SK-N-MC (cell line): ENCODE measurements at places on chromosomes 5 and 9.

- no peak for DNase-seq
Measured at GRCh38 chr9:101592788-101593187, 2.0 kb downstream of the PPP3R2 start.

GRCh38 chr5:157509587-157509986 lies 49.6 kb downstream of the NIPAL4 start:
- no peak for DNase-seq

DNA sequence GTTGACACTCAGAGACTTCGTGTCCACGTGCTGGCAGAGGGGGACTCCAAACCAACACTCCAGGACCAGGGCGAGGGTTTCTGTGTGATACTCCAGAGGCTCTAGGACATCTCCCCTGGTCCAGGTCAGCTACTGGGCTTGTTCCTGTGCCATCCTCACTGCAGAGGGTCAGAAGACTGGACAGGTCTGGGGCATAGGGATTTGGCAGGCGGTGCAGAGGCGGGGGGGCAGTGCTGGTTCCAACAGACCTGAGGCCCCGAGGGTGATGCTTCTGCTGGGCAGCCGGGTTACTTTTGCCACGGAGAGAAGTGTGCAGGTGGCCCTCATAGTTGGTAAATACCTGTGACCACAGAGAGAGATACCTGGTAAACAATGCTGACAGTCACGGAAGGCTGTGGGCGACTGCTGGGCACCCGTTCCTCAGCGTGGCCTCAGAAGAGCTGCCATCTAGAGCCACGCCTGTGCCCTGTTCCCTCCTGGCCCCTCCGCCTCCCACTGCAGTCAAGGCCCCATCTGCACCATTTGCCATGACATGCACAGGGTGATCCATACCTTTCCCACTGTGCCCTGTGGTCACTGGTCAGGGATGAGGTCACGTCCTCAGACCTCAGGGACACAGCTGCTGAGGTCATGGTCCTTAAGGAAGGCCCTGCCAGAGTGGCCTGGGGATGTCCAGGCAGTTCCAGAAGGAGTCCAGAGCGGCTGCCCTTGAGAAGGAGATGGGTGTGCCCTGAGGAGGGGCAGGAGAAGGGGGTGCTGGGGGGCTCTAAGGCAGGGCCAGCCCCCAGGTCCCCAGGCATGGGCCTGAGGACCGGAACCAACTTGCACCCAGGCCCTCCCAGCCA lies 30.0 kb downstream of the TRIP13 start:
- DNase-seq, result no peak

DNA sequence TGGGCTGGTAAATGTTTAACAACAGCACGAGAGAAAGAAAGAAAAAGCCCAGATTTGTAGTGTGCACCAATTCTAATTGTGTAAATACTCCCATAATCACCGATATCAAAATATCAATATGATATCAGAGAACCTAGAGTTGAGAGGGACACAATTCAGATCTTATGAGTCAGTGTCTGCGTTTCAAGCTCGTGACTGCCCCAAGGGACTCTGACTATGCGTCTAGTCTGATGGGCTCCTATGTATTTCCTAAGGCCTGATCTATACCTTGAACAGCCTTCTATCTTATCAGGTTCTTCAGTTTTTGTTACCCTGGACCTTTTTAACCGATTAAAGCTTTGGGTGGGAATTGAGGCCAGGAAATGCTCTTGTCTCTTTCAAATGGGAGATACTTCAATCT lies 243.0 kb upstream of the SLC24A2 start:
- no peak for DNase-seq

DNA sequence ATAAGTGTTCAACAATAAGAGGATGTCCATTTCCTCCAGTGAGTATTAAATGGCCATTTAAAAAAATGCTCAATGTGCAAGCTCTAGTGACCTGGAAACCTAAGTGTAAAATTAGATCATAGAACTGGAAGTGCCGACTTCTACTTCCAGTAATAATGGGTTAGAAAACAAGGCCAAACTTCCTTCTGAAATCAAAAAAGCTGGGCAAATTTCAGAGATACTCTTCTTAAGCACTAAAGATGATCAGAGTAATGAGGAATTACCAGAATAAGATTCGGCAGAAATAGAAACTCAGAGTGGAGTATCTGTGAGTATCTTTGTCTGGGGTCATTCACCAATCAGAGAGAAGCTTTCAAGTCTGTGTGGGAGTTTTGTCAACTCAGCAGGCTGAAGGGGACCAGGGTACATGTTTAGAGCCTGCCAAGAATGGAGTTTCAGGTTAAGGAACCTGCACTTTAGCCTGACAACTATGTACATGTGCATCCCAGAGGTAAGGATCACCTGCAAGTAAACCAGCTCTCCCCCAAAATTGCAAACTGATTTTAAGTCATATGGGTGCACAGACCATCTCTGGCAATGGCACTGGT lies 17.1 kb downstream of the FCN2 start:
- no peak for DNase-seq

DNA sequence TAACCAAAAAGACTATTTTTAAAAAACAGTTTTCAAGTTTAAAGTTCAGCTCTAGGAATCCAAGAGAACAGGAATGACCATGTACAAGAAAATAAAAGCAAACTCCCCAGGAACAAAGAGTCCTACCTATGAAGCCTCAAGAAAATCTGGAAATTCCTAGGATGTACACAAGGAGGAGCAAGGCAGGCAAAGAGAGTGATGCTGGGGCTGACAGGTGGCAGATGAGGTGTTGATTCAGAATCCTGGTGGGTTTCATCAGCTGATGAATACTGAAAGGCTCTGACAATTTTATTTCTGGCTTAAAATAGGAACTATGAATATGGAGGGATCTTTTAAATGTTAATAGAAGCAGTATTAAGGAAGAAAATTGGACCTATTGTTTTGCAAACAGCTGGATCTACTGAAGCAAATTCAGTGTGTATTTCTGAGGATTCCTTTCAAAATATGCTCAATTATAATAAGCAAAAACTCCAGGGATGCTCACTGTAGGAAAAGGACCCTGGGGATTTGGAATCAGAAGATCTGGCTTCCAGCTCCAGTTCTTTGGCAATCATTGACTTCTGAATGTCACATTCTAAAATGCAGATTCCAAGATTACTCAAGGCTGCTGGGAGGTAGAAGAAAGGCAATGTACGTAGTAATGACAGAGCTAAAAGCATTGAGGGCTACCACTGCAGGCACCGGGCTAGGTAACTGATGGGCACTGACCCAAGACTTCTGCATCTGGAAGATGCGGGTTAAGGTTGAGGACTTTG lies 28.0 kb upstream of the SH3RF2 start:
- no peak for DNase-seq

DNA sequence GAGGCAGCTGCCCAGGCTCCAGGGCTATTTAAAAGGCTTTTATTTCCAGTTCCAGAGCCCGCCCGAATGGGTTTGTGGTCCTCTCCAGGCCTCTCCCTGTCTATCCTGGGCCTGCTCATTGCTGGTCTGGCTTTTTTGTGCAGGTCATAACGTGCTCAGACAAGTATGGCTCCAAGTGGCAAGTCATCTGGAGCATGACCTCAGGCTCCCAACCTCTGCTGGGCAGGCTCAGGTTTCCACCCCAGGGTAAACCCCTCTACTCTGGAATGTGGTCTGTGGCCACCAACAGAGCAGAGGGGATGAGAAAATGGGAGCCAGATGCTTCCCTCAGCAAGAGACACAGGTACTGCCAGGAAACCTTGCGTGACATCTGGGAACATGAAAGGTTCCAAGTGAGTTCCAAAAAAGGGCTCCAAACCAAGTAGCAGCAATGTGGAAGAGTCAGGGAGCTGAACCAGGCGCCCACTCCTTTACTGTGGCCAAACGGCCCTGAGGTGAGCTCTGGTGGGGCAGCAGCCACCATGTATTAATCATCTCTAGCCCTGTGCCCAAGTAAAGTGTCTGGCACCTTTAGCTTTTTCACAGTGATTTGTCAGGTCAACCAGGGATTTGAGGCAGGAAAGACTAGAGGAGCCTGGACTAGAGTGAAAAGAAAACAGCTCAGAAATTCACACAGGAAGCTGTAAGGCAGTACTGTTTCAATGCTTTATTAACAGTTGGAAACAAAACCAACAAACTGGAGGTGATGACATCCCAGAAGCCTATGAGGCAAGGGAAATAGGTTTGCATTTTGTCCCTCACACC lies 25.7 kb downstream of the PCDHGC5 start:
- DNase-seq, result no peak

GRCh38 chr5:74313896-74314295 lies 326.6 kb downstream of the ENC1 start:
- no peak for DNase-seq

- no peak for DNase-seq
Measured at GRCh38 chr9:121538221-121538620, 38.6 kb upstream of the GGTA1 start.

DNA sequence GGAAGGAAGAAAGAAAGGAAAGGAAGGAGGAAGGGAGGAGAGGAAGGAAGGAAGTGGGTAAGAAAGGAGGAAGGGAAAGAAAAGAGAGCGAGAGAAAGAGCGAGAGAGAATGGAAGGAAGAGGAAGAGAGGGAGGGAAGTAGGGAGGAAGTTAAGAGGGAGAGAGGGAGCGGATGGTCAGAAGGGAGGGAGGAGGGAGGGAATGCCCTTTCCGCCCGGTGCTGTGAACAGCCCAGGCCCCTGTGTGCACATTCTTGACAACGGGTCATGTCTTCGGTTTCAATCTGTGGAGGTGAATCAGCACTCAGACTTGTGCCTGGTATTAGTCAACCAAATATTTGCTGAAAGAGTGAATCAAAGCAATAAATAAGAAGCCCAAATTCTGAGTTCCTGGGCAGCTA lies 39.2 kb downstream of the PRUNE2 start:
- DNase-seq, result no peak

GRCh38 chr5:118611332-118611945 lies 376.9 kb downstream of the DTWD2 start:
- no peak for DNase-seq

GRCh38 chr5:81167078-81167477 lies 66.0 kb upstream of the CKMT2 start:
- DNase-seq, result no peak

- DNase-seq, result no peak
Measured at GRCh38 chr5:102312586-102313370, 16.7 kb upstream of the SLCO4C1 start.

DNA sequence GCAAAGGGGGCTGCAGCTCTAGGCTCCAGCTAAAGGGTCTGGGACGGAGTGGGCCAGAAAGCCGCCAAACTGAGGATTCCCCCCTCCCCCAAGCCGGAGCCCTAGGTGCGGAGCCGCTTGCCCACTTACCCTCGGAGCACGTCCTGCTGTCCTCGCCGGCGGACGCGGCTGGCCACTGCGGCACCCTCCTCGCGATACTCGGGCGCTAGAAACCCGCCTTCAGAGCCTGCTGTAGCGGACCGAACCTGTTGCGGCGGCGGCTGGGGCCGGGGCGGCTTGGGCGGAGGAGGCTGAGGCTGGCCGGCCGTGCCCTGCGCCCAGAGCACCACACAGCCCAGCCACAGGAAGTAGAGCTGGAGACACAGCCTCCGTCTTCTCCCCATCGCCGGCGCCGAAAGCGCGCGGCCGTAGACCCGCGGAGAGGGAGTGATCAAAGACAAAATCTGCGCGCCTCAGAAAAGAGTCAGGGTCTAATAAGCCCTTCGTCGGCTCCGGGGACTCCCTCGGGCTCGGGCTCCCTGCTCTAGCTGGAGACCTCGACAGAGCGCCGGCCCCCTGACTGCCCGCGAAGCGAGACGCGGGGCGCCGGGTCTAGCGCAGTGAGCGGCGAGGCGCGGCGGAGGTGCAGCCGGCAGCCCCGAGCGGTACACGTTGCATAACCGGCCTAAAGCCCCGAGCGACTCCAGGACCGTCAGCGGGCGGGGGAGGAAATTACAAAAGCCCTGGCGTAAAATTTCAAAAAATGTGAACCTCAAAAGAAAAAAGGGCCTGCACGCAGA lies 635 bp downstream of the FBN2 start:
- no peak for DNase-seq

- DNase-seq, result no peak
Measured at GRCh38 chr9:109052416-109052815, 39.1 kb upstream of the CTNNAL1 start.

- no peak for DNase-seq
Measured at GRCh38 chr5:113864437-113864836, 350.9 kb downstream of the YTHDC2 start.

- DNase-seq, result no peak
Measured at GRCh38 chr9:113678859-113679256, 197.3 kb upstream of the ZNF618 start.

DNA sequence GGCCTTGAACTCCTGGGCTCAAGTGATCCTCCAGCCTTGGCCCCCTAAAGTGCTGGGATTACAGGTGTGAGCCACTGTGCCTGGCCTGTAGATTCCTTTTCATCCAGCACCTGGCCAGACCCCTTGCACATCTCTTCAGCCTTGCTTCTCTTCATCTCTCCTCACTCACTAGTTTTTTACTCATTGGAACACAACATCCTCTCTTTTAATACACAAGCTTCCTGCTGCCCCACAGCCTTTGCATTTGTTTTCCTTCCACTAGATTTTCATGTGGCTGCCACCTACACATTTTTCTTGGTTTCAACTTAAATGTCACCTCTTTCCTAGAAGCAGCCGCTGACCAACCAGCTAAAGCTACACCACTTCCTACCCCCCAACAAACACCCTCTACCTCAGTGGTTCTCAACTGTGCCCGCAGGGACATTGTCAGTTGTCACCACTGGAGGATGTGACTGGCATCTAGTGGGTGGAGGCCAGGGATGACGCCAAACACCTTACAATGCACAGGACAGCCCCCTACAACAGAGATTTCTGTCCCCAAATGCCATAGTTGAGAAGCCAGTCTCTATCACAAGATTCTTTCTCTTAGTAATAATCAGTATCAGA lies 33.7 kb downstream of the HAVCR1 start:
- DNase-seq, result no peak

DNA sequence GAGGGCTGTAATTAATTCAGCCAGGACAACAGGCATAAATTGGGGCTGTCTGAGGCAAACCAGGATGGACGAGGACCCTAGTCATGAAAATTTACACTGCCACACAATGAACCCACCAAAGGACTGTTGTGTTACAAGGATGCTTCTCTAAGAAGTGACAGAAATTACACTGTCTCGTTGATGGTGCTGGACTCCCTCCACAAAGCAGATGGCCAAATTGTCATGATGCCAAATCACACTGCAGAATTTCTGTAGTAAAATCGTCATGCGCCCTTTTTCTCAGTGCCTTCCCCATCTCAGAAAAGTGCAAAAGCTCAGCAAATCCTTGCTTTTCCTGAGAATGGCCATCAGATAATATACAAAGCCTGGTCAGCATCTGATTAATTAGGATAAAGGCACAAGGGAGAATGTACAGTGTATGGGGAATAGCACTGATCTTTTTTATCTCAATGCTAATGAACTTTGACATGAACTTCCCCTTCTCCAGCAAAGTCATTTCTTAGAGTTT lies 545.8 kb downstream of the CSNK1G3 start:
- DNase-seq, result no peak

- DNase-seq, result no peak
Measured at GRCh38 chr9:8521112-8521511, 721.5 kb upstream of the DMAC1 start.

GRCh38 chr5:117833691-117834090 lies 1154.7 kb downstream of the DTWD2 start:
- no peak for DNase-seq
